ENCODE measurements at places on chromosomes 11 and 22.

- no peak for DNase-seq
Observed at GRCh38 chr22:32686354-32686753, 115.2 kb upstream of the TIMP3 start.

- no peak for DNase-seq
Observed at GRCh38 chr11:45568049-45568448, 97.4 kb downstream of the CHST1 start.

DNA sequence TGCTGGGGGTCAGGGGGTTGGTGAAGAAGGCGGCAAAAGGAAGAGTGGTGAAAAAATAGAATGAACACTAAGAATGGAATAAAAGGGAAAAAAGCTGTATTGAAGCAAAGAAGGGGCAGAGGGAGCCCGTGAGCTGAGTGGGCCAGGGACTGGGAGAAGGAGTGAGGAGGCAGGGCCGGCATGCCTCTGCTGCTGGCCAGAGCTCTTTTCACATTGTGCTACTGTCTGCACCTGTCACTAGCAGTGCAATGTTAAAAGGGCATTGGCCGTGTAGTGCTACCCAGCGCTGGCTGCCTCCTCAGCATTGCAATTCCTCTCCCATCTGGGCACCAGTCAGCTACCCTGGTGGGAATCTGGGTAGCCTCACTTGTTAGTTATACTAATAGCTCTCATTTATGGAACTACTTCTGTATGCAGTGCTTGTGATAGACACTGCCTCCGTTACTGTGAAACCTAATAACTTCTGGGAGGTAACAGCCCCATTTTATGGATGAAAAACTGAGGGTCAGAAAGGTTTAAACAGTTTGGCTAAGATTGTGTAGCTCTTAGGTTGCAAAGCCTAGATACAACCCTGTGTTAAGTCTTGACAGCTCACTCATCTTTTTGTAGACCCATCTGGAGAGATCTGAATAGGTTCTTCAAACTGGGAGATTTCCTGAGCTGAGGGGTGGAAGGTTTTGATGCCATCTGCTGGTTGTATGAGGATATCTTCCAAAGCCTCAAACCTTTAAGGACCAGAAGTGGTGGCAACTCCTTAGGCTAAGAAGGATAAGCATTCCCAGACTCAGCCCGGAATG is 8.5 kb downstream of the YPEL4 start:
- no peak for DNase-seq

DNA sequence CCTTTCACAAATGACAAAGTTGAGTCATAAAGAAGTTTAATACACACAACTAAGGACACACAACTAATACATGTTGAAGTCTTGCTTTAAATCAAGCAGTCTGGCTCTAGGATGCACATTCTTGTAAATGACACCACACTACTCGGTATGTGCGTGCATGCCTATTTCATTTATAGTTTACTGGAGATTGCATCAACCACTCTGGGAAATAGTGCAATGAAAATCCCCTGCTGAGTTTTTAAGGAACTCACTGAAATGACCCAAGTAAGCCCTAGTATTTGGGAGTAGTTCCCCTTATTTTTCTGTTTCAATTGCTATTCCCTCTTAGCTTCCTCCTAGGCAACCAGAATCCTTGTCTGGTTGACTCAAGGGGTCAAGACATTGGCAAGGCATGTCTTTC is 160.2 kb upstream of the LARGE1 start:
- no peak for DNase-seq

- DNase-seq, result no peak
Observed at GRCh38 chr22:36965696-36966095, 52.3 kb downstream of the CSF2RB start.

GRCh38 chr22:42621505-42622002 is 6.9 kb upstream of the POLDIP3 start:
- DNase-seq, result peak; percentile 27

DNA sequence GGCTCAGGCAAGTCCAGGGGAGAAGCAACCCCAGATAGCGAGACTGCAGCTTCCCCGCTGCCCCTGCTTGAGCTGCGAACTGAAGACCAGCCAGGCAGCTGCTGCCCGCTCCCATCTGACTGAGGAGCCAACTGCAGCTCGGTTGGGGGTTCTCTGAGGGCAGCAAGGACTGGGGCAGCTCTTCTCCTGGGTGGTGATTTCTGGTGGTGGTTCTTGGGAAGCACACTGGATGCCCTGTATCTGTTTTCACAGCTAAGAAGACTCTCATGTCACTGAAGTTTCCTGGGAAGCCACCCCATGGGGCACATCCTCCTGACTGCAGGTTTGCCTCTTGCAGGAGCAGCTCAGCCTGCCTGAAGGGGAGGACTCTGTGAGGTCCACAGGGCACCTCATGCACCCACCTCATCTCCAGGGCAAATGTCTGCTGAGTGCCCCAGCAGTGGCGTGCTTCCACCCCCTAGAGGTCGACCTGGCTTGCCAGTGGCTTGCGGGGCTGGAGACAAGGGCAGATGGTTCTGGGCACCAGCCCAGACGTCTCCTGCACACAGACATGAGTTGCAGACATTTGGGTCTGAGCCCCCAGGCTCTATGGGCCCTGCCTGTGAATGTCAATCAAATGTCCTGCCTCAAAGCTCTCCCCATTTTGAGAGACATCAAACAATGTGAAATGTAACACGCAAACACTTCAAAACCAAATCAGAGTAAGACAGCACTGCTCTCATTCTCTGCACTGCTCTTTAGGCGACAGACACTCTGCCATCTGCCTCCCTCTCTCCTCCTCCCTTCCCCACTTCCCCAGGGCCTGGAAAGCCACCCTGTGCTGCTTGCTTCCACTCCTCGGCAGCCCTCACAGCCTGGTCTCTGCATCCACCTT is 800.9 kb downstream of the BRD1 start:
- no peak for DNase-seq

GRCh38 chr22:44611880-44612496 is 90.0 kb upstream of the PRR5 start:
- DNase-seq, result no peak

GRCh38 chr11:70139785-70140410 is 61.8 kb downstream of the ANO1 start:
- no peak for DNase-seq

- no peak for DNase-seq
Observed at GRCh38 chr11:25566298-25567200, 765.4 kb upstream of the ANO3 start.

GRCh38 chr22:23787600-23787896 is 782 bp downstream of the SMARCB1 start:
- DNase-seq, result no peak

GRCh38 chr11:121270001-121270678 is 22.4 kb upstream of the SC5D start:
- DNase-seq, result no peak

GRCh38 chr11:117633186-117633754 is 163.7 kb downstream of the DSCAML1 start:
- DNase-seq, result no peak

- peak; percentile 56 for DNase-seq
Observed at GRCh38 chr11:47514825-47515647, 37.9 kb downstream of the CELF1 start.
